ENCODE measurements at places on chromosomes 2 and 18.

GRCh38 chr2:230602562-230603230 lies 109.9 kb upstream of the CAB39 start:
- DNase-seq, result peak; percentile 68

DNA sequence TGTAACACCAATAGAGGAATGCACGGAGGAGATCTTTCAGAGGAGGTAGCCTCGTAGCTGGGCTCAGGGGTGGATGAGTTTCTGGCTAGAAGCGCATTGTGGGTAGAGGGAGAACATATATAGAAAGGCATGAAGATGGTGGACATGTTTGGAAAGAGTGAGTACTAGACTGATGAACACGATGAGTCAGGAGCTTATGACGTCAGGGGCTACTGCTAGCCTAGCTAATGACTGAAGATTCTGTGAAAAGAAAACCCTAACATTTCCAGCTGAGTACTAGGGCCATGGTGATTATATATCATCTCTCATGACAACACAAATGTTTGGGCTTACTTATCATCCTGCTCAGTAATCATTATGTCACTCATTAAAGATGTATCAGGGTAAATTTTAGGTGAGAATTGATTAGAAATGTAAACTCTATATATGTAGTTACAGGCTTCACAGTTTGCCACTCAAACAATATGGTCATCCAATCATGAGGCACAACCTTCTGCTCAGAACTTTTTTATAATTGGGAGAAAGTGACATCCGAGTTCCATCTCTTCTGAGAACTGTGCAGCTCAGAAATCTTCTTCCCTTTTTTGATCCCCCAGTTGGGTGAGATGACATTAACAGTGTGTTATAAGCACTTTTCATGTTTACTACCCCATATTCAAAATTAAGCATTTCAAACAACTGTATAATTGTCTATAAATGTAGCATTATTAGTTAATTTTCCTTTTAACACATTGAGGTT lies 22.2 kb upstream of the IL1RN start:
- DNase-seq, result peak; percentile 26

DNA sequence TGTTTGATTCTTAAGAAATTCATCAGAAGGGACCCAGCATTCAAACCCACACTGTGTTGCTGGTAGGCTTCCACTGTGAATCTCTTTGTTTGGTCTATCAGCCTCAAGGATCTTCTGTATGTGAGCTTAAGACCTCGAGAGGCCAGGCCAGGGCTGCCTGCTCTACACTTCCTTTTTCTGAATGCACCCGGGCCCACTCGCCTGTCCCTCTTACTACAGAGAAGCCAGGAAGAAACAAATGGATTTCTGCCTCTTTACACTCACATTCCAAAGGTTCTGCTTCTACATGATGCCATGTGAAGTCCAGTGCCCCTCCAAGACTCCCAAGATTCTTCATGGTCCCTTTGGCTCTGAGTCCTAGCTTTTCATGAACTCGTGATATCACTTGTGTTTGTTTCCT lies 25.4 kb upstream of the MRPL19 start:
- no peak for DNase-seq

DNA sequence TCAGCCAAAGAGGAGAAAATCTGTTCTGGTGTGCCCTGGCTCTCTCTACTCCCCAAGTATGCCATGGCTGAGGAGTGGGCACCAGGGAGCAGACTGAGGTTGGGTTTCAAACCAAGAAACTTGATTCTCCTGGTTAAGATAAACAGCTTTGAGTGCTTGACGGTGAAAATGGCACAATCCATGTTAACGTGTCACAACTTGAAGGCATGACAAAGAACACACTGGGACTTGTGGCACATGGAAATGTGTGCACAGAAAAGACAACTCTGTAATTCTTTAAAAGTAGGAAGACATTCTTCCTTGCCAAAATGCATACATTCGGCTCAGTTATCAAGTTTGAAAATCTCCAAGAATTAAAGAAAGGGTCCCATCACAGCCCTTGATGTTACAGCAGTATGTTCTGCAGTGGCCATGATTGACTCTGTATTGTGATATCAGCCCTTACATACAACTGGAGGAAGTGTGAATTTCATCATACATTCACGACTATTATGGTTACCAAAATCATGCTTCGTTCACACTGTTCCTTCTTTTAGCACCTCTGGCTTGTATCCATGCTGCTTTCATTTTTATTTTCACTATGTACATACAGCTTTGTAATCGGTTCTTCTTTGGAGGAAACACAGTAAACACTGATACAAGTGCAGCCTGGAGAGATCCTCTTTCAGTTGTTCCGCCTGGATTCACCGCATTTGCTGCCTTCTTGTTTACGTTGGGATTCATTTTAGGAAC lies 15.6 kb upstream of the ACTG2 start:
- DNase-seq, result no peak

DNA sequence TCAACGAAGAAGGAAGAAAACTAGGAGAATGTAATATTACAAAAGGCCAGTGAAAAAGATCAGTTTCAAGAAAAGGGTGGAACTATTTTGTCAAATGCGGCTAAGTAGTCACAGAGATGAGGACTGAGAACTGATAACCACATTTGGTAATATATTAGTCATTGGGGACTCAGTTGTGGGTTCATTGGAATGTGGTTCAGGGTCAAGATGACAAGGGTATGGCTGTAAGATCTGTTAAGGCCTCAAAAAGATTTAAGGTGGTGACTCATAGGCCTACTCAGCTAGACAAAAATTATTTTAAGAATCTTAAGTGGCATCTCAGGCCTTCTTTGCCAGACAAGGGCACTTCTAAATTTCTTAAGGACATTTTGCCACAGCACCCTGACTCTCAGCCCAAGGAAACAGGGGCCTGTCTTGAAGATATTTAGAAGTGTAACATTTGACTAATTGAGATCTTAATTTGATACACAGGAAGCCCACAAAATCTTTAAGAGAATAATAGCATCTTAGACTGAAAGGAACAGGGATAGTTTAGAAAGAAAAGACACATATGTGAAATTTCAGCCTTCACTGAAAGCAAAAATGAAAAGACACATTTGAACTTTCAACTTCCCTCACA lies 81.3 kb downstream of the STRADB start:
- DNase-seq, result peak; percentile 13

DNA sequence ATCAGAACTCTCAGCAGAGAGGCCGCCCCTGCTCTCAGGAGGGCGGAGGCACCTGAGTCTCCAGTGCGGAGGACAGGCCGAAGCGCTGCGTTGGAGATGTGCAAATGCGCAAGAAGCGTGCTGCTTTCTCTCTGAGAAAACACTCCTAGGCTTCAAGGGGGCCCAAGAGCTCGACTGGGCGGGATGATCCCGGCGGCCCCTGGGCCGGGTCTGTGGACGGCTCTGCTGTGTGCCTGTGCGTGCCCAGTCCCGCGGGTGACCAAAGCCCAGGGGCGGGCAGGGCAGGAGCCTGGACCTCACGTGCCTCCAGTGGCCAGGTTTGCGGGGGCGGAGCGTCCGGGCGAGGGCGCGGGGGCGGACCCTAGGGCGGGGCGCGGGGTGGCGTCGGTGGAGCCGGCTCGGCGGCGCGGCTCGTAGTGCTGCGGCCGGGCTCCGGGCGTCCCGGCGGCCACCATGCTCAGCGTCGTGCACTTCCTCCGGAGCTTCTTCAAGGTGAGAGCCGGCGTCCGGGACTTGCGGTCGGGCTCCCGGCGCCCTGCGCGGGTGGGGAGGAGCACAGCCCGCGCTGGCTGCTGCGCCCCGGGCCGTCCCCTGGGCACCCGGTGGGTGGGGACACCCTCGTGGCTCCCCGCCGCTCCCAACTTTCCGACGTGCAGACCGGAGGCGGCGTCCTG lies at the start of gene ARHGEF4:
Gene ARHGEF4, plus strand, starts transcription at position 414 of the 674 bp plus-strand sequence. Its CDS starts 40 bp downstream, at position 454.
- no peak for DNase-seq

GRCh38 chr2:11574176-11575046 lies 40.6 kb downstream of the GREB1 start:
- DNase-seq, result no peak

DNA sequence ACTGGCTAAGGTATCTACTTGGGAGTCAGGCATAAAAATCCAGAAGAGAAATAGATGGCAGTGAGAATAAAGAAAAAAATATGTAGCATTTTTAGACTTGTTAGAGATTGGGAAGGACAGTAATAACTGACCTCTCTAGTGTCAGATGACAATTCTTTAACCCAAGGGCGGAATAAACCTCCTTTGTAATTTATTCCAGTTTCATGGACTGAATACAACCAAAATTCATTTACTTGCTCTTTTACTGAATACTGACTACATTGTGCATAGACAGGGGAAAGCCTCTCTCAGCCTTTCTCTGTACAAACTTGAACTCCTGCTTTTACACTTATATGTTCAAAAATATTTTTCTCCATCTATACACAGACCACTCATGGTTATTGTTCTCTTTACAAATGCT lies 475.3 kb upstream of the RAB12 start:
- DNase-seq, result no peak

DNA sequence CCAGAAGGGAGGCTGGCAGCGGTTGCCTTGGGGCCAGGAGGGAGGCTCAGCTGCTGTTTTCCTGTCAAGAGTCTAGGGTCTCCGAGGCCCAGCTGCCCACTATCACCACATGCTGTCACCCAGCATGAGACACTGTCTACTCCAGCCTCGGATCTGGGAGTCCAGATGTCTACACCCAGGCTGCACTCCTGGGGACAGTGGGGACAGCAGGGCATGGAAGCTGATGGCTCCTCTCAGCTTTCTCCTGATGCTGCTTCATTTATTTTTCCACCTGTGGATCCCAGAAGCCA lies 134.0 kb downstream of the PTGR3 start:
- DNase-seq, result no peak

DNA sequence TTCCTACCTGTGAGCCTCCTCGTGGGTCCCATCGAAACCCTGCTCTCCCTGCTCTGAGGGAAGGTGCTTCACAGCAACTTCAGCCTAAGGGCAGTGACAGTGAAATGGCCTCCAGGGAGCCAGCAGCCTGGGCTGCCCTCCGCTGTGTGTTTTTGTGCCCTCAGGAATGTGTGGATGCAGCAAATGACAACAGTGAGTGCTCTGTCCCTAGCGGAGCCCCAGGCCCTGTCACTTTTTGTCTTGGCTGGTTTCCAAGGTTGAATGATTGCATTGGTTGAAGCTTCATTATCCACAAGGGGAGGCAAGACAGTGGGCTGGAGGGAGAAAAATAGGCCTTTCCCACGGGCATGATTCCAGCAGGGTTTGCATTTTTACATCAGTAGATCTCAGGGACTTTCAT lies 42.9 kb downstream of the STON1 start:
- DNase-seq, result no peak

DNA sequence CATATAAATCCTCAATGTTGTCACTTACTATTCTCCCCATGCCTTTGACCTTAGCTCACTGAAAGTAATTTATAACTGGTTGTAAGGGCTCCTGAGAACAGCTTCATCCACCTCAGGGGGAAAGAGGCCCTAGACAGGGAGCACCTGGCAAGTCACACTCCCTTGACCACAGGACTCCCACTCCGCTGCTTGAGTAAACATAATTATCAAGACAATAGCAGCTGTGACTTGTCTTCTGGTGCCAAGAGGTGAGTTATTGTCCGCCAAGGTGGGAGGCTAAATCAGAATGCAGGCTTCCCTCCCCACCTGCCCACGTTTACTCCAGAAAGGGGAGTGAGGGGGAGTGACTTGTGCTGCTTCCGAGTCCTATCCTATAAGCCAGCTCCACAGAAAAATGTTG lies 230.6 kb upstream of the LRATD1 start:
- DNase-seq, result no peak

- no peak for DNase-seq
These were observed 43.2 kb downstream of the CLASP1 start for GRCh38 chr2:121605820-121606733.

- DNase-seq, result no peak
These were observed 39.3 kb downstream of the THOC1 start for GRCh38 chr18:228586-228985.

GRCh38 chr2:134574611-134575330 lies 144.0 kb downstream of the TMEM163 start:
- DNase-seq, result no peak

DNA sequence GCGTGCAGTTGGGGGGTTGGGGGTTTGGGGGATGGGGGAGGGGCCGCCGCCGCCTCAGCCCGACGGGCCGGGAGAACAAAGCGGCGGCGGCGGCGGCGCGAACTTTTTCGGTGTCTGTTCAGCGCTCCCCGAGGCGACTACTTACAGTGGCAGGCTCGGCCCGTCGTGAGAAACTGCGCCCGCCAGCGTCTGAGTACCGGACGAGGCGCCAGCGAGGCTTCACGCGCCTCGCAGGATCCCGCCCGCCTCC lies 172 bp downstream of the PRKD3 start:
- peak; percentile 60 for DNase-seq

GRCh38 chr2:231714639-231715498 lies 6.5 kb downstream of the PTMA start:
- DNase-seq, result peak; percentile 71

DNA sequence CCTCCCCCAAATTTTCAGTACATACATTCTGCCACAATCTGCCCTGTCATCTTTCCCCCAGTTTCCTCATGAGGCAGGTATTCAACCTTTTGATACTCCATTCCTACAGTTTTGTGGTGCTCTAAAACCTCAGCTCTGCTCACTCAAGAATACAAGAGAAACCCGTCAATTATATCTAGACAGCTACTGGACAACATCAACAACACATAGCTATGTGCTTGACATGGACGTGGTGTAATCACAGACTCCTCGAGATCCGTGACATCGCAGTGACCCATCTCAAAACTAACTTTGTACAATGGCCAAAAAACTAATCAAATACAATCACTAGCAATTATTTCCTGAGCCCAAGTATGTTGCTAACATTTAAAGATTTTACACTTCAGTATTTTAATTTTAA lies 23.6 kb downstream of the WDSUB1 start:
- no peak for DNase-seq

DNA sequence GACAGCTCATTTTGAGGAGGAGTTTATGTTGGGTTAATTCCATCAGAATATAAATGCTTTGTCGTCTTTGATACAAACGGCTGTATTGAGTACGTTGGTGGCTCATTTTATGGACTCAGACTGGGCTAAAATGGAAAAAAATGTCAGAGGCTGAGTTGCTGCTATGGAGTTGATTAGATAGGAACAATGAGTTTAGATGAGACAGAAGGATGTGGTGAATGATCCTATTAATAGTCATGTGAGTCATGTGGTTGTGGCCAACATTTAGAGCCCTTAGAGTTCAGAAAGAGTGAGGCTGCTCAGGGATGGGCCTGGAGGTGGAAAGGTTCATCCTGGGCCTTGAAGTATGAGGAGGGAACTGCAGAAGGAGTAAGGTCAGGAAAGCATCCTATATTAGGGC lies 434.2 kb downstream of the MEIS1 start:
- no peak for DNase-seq

GRCh38 chr2:164103271-164103670 lies 367.5 kb upstream of the FIGN start:
- no peak for DNase-seq
